ENCODE measurements at places on chromosomes 4 and X.

- DNase-seq = no peak
These were observed 155.6 kb upstream of the CXCL13 start for GRCh38 chr4:77450006-77450405.

GRCh38 chrX:20382518-20383297 is 116.0 kb upstream of the RPS6KA3 start:
- DNase-seq = peak; percentile 49

DNA sequence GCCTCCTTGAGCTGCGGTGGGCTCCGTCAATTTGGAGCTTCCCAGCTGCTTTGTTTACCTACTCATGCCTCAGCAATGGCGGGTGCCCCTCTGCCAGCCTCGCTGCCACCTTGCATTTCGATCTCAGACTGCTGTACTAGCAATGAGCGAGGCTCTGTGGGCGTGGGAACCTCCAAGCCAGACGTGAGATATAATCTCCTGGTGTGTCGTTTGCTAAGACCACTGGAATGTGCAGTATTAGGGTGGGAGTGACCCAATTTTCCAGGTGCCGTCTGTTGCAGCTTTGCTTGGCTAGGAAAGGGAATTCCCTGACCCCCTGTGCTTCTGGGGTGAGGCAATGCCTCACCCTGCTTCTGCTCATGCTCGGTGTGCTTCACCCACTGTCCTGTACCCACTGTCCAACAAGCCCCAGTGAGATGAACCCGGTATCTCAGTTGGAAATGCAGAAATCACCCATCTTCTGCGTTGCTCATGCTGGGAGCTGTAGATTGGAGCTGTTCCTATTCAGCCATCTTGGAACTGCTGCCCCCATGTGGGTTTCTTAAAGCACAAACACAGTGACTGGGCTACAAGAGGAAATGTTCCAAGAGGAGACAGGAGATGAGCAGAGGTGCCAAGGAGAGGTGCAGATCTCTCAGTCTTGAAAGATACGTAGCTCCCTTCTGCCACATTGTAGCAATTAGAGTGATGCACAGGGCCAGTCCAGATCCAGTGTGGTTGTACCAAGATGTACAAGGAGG is 193.0 kb upstream of the IGFBP7 start:
- no peak for DNase-seq

- DNase-seq = no peak
These were observed 40.1 kb downstream of the APLN start for GRCh38 chrX:129614481-129615255.

GRCh38 chr4:152162331-152162697 is 373.6 kb downstream of the FBXW7 start:
- no peak for DNase-seq

DNA sequence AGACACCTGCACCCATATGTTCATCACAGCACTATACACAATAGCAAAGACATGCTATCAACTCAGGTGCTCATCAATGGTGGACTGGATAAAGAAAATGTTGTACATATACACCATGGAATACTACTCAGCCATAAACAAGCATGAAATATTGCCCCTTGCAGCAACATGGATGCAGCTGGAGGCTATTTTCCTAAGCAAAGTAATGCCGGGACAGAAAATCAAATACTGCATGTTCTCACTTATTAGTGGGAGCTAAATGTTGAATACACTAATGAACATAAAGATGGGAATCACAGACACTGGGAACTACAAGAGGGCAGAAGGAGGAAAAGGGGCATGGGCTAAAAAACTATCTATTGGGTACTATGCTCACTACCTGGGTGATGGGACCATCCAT is 278.5 kb downstream of the GPC3 start:
- DNase-seq = no peak

- DNase-seq = no peak
These were observed 183.3 kb downstream of the ZIC3 start for GRCh38 chrX:137749246-137749645.

DNA sequence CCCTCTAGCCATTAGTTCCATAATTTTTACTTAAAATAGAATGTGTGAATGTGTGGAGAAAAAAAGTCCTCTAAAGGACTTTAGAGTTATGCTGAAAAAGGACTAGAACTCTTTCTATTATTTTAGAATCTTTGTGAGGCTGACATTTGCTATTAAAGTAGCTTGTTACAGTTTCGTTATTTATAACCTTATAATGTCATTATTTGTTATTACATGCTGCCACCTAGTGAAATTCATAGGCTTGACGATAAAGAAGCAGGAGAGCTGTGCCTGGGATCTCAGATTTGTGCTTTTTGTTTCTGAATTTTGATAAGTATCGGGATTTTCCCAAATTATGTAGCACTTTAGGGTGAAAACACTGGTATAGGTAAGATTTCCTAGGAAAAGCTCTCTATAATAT is 38.5 kb upstream of the TAPT1 start:
- peak; percentile 47 for DNase-seq

DNA sequence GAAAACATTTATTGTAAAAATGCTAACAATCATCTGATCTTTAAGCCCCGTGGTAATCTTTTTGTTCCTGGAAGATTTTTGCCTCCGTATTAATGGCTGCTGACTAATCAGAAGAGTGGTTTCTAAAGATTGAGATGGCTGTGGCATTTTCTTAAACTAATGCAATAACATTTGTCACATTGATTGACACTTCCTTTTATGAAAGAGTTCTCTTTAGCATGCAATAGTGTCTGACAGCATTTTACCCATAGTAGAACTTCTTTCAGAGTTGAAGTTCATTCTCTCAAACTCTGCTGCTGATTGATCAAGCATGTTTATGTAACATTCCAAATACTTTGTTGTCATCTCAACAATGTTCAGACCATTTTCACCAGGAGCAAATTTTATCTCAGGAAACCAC is 26.8 kb upstream of the UGT2B4 start:
- DNase-seq = no peak

DNA sequence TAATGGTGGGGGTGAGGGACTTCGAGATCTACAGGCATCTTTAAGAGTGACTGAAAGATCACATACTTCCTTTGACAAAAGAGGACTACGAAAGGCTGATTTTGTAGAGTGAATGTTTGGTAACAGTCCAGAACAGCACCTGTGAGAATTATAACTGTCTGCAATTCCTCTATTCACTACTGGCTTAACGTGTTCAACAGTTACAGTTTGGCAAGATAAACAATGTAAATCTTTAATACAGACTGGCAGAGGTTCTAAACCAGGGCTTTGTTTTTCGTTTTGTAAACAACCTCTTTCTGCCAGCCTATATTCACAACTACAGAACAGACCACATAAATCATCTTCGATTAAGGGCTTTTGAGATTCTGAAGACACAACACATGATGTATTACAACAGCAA is 66.9 kb downstream of the NCAPG start:
- no peak for DNase-seq

- no peak for DNase-seq
These were observed 279.0 kb upstream of the VCX3A start for GRCh38 chrX:6813836-6814370.

DNA sequence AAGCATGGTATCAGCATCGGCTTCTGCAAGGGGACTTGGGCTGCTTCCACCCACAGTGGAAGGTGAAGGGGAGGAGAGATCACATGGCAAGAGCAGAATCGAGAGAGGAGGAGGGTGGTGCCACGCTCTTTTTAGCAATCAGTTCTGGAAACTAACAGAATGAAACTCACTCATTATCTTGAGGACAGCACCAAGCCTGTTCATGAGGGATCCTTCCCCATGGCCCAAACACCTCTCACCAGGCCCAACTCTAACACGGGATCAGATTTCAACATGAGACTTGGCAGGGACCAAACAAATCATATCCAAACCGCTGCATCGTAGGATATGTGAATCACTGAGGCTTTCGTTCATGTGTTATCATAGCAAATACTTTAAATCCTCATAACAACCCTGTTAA is 125.5 kb downstream of the GPC3 start:
- no peak for DNase-seq

DNA sequence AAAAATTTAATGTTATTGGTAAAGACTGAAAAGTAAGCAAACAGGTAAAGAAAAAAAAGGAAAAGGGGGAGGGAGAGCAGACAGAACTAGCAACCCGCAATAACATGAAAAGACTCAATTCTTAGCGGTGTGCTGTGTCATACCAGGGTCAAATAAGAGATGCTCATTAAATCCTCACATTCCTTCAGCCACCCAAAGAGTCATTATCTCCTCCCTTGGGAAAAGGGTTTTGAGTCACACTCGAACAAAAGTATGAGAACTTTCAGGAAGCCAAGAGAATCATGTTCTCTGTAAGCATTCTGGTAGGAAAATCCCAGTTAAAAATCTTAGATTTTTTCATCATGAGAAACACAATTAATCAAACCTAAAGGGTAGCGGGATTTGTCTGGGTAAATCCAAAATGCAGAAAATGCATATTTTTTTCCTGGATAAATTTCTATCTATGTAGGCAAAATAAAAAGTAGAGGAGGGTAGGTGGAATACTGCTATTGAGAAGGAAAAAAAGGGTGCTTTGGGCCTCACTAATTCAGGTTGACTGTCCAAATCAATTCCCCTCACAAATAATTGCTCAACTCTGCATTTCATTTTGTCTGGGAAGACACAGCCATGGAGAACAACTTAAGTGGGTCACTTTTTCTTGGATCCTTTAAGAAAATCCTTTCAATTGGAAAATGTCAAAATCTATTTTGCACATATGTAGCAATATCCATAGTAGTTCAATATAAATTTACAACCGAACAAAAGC is 23.2 kb downstream of the TNIP3 start:
- DNase-seq = no peak

GRCh38 chrX:145826466-145826865 is 8.8 kb downstream of the SLITRK2 start:
- DNase-seq = no peak

GRCh38 chr4:185881430-185881829 is 69.4 kb upstream of the SORBS2 start:
- no peak for DNase-seq

DNA sequence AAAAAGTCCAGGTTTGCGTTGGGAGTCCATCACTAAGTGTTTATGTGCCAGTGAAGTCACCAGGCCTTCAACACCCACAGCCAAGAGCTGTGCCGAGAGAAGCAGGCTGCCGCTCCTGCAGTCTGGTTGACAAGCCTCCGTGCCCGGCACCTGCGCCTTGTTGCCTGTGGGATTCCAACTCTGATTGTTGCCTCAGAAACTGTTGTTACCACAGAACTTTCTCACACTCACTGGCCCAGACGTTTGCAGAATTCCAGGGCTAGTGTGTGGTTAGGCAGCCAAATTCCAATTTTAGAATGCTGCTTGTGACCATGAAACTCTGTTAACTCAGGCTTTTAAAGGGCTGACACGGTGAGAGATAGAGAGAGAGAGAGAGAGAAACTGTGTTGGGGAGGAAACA is 119.5 kb upstream of the LIMCH1 start:
- DNase-seq = no peak

DNA sequence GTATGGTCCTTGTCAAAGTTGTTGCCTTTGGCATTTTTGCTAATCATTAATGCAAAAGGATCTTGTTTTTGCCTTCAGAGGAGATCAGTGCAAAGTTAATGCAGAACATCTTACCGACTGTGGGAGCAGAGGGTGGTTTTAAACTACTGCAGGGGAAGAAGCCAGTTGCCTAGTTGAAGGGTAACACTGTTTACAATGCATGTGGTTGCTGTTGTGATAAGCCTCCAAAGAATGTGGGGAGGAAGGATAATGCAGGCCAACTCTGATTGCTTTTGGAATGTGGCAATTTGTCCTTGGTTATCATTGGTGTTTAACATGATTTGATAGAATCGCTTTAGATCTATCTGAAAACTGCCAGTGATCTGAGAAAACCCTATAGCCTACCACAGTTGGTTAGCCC is 204.3 kb upstream of the TLL1 start:
- DNase-seq = no peak

DNA sequence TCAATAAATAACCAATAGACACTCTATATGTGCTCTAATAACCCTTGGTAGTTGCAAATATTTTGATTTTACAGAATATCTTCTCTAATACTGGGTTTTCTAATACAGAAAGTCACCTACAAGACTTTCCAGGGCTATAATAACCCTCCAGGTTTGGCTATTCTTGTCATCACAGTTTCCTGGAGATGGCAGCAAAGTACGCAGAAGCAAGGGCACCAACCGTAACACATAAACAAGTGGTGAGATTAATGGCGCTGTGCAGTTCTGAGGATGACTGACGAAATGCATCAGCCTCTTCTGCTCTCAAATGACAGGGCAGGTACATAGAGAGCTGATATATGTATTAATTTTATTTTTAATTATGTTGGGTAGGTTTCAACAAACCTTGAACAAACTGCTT is 122.4 kb downstream of the C4orf33 start:
- DNase-seq = no peak

GRCh38 chr4:186806679-186807421 is 83.2 kb upstream of the FAT1 start:
- no peak for DNase-seq

DNA sequence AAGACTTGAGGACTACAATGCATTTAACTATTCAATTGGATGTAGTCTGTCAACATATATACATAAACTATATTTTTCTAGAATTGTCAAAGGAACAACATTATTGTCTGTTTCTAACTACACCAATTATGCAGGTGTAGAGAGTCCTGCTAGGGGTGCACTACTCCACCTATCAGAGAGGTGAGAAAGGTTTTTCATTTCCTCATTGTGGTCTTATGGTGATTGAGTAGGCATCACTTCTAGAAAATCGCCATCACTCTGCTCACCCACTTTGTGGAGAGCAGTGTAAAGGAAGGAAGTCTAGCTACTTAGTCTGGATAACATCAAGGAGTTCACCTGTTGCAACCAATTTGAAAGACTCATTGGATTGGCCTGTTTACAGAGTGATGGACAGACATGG is 4.4 kb upstream of the ADH1C start:
- no peak for DNase-seq

DNA sequence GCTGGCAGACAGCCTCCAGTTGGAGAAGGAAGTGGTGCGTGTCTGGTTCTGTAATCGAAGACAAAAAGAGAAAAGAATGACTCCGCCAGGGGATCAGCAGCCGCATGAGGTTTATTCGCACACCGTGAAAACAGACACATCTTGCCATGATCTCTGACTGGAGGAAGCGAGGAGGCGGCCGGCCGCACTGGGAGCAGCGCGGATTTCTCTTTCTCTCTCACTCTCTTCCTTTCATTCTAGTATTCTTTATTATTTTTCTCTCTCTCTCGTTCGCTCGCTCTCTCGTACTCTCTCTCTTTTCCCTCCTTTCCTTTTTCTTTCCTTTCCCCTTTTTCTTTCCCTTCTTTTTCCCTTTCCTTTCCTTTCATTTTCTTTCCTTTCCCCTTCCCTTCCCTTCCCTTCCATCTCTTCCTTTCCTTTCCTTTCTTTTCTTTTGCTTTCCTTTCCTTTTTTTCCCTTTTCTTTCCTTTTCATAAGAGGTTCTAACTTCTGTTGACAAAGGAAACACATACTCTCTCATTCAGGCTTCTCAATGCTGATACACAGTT is 1.2 kb downstream of the POU3F4 start:
- no peak for DNase-seq

GRCh38 chr4:123379392-123379791 is 17.2 kb upstream of the SPRY1 start:
- no peak for DNase-seq

Data from activated CD4-positive, alpha-beta T cell treated with anti-CD3 and anti-CD28 coated beads, Interleukin-2, amount 50 U/mL, for 16 hours (primary cell).